Mesothelial cell of epicardium (in vitro differentiated cells): ENCODE measurements at places on chromosomes 12 and 14.

DNA sequence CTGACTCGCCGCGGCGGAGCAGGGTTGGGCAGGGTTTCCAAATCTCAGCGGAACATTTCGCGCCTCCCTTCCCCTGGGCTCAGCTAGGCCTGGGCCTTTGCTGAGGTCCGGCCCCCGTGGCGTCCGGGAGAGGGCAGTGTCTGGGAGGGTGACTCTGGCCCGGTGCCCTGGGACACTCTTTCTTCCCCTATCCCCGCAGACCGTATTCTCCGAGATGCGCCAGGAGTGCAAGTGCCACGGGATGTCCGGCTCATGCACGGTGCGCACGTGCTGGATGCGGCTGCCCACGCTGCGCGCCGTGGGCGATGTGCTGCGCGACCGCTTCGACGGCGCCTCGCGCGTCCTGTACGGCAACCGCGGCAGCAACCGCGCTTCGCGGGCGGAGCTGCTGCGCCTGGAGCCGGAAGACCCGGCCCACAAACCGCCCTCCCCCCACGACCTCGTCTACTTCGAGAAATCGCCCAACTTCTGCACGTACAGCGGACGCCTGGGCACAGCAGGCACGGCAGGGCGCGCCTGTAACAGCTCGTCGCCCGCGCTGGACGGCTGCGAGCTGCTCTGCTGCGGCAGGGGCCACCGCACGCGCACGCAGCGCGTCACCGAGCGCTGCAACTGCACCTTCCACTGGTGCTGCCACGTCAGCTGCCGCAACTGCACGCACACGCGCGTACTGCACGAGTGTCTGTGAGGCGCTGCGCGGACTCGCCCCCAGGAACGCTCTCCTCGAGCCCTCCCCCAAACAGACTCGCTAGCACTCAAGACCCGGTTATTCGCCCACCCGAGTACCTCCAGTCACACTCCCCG, 3.0 kb downstream of the WNT1 start:
- no peak for DNase-seq
- H3K4me3 ChIP-seq, result peak overlapping the region; percentile 53
- H3K27ac ChIP-seq, result no peak overlapping the region
- H3K36me3 ChIP-seq, result no peaks in the 10 kb centered on the region

- no peak overlapping the region for H3K4me3 ChIP-seq
- no peaks in the 10 kb centered on the region for H3K36me3 ChIP-seq
- DNase-seq, result no peak
- no peak overlapping the region for H3K27ac ChIP-seq
- peaks cover 6% of the 10 kb centered on the region for H3K4me1 ChIP-seq
Measured at GRCh38 chr12:89165703-89166102, 186.6 kb downstream of the DUSP6 start.

DNA sequence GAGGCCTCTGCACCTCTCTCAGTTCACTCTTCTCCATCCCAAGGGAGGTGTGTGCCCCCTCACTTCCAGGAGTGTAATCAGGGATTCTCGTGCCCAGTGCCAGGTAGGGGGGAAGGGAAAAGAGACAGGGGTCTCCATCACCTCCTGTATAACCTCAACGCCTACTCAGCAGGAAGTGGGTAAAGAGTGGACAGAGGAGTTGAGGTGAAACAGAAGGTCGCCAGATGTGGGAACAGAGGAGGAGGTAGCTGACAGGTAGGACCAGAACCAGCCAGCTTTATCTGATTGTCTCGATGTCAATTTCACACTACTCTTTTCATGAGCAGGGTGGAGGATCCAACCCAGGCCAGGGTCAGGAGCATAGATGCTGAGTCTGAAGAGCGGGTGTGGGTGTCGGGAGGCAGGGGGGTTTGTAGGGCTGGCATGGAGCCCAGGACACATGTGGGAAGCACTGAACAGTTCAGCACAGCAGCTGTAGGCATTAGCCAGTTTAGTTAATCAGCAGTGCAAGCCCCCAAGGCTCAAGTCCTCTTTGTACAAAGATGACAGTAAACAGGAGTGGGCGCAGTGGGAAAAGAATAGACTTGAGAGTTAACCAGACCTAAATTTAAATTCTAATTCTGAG, 213.5 kb downstream of the PELI2 start:
- no peaks in the 10 kb centered on the region for H3K36me3 ChIP-seq
- no peaks in the 10 kb centered on the region for H3K4me1 ChIP-seq
- no peak overlapping the region for H3K27ac ChIP-seq
- DNase-seq, result no peak
- H3K4me3 ChIP-seq, result no peak overlapping the region
- H3K27me3 ChIP-seq, result no peaks in the 10 kb centered on the region

DNA sequence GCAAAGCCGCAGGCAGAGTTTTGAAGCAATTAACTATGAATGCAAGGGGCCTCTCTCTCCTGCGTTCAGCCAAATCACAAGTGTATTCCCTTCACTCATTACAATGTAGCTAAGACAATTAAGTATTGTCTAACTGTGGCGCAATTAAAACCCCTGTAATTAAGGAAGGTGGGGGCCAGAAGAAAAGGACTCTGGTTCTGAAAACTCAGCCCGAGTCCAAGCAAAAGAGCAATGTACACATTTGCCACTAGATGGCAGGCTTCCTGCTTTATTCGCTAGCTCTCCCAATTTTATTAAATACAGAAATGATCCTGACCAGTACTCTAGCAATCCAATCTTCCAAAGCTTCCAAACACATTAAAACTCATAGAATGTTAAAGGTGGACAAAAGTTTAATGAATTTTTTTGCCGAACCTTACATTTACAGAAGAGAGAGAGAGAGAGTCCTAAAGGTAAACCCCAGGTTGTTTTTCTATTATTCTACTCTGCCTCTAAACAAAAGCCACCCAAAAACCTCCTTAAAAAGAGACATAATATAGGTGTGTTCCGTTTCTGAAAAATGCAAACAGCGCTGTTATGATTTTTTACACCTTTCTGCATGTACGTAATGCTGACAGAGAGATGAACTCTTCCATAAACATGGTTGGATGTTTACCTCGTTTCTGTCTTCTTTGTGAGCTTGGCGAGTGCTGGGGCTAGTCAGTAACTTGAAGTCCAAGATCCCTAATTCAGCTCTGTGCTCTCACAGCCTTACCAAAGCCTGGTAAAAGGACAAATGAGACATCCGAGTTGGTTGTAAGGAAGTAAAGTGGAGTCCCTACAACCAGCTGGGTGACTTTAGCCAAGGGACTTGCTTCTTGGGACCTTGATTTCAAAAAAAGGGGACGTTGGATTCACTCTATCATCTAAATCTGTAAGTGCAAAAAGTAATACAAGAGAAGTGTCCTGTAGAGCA, 50.9 kb upstream of the VASH1 start:
- H3K27ac ChIP-seq, result no peak overlapping the region
- H3K36me3 ChIP-seq, result no peaks in the 10 kb centered on the region
- no peak for DNase-seq
- H3K27me3 ChIP-seq, result peaks cover 7% of the 10 kb centered on the region
- no peak overlapping the region for H3K4me3 ChIP-seq
- peaks cover under 1% of the 10 kb centered on the region for H3K4me1 ChIP-seq

GRCh38 chr14:58919217-58919616, 269.2 kb upstream of the DAAM1 start:
- H3K36me3 ChIP-seq, result no peaks in the 10 kb centered on the region
- DNase-seq, result no peak
- H3K4me1 ChIP-seq, result peaks cover 31% of the 10 kb centered on the region
- H3K4me3 ChIP-seq, result no peak overlapping the region

- no peak overlapping the region for H3K4me3 ChIP-seq
- H3K27ac ChIP-seq, result no peak overlapping the region
- DNase-seq, result no peak
- H3K27me3 ChIP-seq, result peaks cover 80% of the 10 kb centered on the region
- no peaks in the 10 kb centered on the region for H3K36me3 ChIP-seq
Measured at GRCh38 chr12:52715416-52715815, 12.1 kb upstream of the KRT77 start.

GRCh38 chr14:76260749-76261148, 109.0 kb downstream of the GPATCH2L start:
- no peak for DNase-seq
- no peaks in the 10 kb centered on the region for H3K36me3 ChIP-seq
- no peak overlapping the region for H3K4me3 ChIP-seq
- no peak overlapping the region for H3K27ac ChIP-seq
- peaks cover 19% of the 10 kb centered on the region for H3K27me3 ChIP-seq

- no peak for DNase-seq
- H3K27me3 ChIP-seq, result no peaks in the 10 kb centered on the region
- no peak overlapping the region for H3K27ac ChIP-seq
- H3K4me1 ChIP-seq, result no peaks in the 10 kb centered on the region
- H3K36me3 ChIP-seq, result peaks cover 23% of the 10 kb centered on the region
Measured at GRCh38 chr14:77682158-77682553, 25.7 kb downstream of the ALKBH1 start.

- H3K4me1 ChIP-seq, result peaks cover 10% of the 10 kb centered on the region
- no peaks in the 10 kb centered on the region for H3K27me3 ChIP-seq
- no peak for DNase-seq
- no peak overlapping the region for H3K4me3 ChIP-seq
Measured at GRCh38 chr12:78473136-78473535, 391.4 kb upstream of the SYT1 start.

DNA sequence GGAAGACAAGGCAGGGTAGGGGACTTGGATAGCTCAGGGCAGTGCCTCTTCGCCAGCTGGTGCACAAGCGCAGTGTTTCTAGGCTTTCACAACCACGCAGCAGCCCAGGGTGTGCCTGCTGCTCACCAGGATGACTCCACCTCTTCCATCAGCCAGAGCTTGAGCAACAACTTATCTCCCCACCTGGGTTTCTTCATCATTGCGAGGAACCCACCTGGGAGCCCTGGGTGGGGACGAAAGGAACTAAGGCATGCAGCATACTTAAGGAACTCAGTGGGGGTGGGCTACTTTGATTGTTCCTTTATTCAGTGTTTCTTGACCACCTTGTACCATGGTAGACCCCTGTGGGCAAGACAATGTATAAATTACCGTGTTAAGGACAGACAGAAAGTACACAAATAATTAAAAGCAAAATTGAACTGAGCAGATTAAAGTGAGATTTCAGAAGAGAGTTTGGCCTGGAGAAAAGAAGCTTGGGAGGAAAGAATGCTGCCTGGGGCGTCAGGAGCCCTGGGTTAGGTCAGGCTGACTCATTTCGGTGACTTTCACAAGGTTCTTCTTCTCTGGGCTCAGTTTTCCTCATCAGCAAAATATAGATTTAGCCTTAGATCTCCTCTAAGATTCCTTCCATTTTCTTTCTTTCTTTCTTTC, 22.9 kb downstream of the KRT18 start:
- H3K27me3 ChIP-seq, result no peaks in the 10 kb centered on the region
- peak overlapping the region; percentile 96 for H3K27ac ChIP-seq
- H3K36me3 ChIP-seq, result no peaks in the 10 kb centered on the region
- DNase-seq, result no peak
- H3K4me3 ChIP-seq, result no peak overlapping the region
- H3K4me1 ChIP-seq, result peaks cover 70% of the 10 kb centered on the region

DNA sequence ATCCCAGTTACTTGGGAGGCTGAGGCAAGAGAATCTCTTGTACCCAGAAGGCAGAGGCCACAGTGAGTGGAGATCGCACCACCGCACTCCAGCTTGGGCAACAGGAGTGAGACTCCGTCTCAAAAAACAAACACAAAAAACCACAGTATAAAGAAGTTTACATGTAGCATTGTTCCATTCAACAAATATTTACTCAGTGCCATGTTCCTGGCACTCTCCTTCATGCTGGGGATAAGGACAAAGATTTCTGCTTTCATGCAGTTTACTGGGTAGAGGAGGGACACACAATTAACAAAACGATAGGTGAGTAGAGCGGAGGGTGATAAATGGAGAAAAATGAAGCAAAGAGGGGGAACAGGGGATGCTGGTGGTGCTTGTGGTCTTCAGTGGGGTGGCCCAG, 68.2 kb upstream of the OVCH1 start:
- DNase-seq, result no peak
- peaks cover 4% of the 10 kb centered on the region for H3K27me3 ChIP-seq
- H3K27ac ChIP-seq, result no peak overlapping the region
- peaks cover 33% of the 10 kb centered on the region for H3K4me1 ChIP-seq

DNA sequence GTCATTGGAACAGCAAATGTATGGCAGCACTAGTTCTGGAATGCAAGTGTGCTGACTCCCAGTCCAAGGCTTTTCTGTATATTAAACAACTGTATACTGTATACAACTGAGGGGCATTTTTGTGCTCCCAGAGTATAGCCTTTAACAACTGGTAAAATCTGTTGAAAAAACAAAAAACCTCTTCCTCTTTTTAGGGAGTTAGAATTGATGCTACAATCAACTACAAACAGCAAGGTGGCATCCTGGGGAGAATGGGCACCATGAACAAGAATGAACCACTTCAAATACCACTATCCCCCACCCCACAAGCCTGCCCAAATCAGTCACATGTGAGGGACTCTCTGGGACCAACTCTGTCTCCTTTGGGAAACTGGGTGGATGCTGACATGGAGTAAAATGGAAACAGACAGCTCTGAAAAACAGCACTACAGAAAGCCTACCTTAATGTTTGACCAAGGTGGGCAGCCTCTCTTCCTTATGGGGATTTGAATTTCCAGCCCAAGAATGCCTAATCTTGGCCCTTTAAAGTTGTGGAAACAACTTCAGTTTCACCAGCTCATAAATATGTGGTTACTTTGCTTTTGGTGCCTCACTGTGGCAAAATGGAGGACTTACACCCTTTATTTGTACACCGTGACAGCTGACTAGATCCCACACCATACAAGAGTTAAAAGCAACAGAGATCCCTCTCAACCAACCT, 7.5 kb downstream of the VTI1B start:
- no peaks in the 10 kb centered on the region for H3K4me1 ChIP-seq
- H3K4me3 ChIP-seq, result no peak overlapping the region
- no peak for DNase-seq
- no peaks in the 10 kb centered on the region for H3K27me3 ChIP-seq
- peaks cover 7% of the 10 kb centered on the region for H3K36me3 ChIP-seq

DNA sequence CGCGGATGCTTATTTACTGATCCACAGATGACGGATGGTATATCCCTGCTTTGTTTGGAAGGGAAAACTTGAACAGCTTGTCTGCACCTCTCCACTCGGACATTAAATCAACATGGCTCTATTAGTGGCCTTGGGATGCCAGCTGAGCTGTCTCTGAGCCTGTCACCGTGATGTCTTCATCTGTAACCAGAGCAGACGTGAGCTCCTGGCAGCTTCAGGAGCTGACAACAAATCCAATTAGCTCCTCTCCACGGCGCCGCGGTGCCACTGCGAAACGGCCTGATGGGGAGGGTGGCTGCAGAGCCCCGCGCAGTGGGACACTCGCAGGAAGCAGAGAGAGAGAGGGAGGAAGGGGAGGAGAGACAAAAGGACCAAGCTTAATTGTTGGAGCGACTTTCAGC, 112.3 kb downstream of the PAPOLA start:
- DNase-seq, result no peak
- H3K27ac ChIP-seq, result no peak overlapping the region
- no peaks in the 10 kb centered on the region for H3K36me3 ChIP-seq
- no peak overlapping the region for H3K4me3 ChIP-seq
- H3K27me3 ChIP-seq, result peaks cover 73% of the 10 kb centered on the region

- DNase-seq, result no peak
- no peak overlapping the region for H3K27ac ChIP-seq
- H3K4me1 ChIP-seq, result peaks cover 40% of the 10 kb centered on the region
- H3K4me3 ChIP-seq, result no peak overlapping the region
Measured at GRCh38 chr14:99745307-99745951, 47.8 kb upstream of the EML1 start.

- no peak overlapping the region for H3K4me3 ChIP-seq
- no peaks in the 10 kb centered on the region for H3K4me1 ChIP-seq
- DNase-seq, result no peak
- no peaks in the 10 kb centered on the region for H3K27me3 ChIP-seq
- no peaks in the 10 kb centered on the region for H3K36me3 ChIP-seq
Measured at GRCh38 chr12:127233016-127233415, 1034.0 kb upstream of the TMEM132C start.

GRCh38 chr12:113402586-113403260, 964 bp downstream of the SDS start:
- H3K27ac ChIP-seq, result no peak overlapping the region
- DNase-seq, result no peak
- H3K4me3 ChIP-seq, result no peak overlapping the region
